ENCODE measurements at places on chromosomes 11 and 22.

GRCh38 chr11:126410649-126411048 is 55.2 kb downstream of the ST3GAL4 start:
- DNase-seq, result no peak

- no peak for DNase-seq
These were observed 11.9 kb downstream of the MGAT3 start for GRCh38 chr22:39468487-39469325.

- DNase-seq, result no peak
These were observed 25.1 kb downstream of the PRDM11 start for GRCh38 chr11:45171550-45171949.

DNA sequence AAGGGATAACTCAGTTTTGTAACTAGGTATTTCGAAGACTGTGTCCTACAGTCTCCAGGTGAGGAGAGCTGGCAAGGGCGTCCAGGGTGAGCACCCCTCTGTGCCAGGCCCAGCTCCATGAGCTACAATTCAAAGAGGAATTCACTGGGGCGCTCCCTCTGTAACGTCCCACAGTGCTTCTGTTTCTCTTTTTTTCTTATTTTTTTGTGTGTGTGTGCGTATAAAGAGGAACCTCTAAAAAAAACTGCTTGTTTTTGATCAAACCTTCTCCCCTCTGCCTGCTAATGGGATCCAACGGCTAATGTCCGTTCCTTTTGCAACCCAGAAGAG is 17.1 kb downstream of the ASCC2 start:
- DNase-seq, result no peak

DNA sequence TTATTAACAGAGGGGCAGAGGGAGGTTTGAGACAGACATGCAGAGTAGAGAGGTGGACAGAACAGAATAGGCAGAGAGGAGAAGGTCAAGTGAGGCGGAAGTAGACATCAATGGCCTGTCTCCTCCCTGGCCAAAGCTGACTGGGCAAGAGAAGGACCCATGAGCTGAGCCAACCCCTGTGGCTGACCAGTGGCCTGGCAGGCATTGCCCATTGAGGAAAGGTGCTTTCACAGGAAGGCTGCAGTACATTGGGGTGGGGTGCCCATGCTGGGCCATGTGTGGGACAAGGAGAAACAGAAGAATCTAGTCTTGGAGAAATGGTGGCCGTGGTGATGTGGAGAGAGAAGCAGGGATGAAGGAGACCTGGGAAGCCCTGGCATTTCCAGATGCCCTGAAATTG is 76.0 kb downstream of the MYEOV start:
- no peak for DNase-seq

DNA sequence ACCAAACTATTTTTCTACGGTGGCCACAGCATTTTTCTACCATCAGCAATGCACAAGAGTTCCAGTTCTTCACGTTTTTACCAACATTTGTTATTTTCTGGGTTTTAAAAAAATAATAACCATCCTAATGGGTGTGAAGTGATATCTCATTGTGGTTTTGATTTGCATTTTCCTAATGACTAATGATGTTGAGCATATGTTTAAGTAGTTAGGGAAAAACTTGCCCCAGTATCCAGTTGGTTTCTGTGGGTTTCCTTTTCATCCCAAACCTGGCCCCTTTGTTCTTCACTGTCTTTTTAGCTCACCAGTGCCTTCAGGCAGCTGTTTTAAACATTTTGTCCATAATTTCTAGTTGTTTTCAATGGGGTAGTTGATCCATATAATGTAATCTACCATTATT is 14.7 kb upstream of the PTS start:
- no peak for DNase-seq

DNA sequence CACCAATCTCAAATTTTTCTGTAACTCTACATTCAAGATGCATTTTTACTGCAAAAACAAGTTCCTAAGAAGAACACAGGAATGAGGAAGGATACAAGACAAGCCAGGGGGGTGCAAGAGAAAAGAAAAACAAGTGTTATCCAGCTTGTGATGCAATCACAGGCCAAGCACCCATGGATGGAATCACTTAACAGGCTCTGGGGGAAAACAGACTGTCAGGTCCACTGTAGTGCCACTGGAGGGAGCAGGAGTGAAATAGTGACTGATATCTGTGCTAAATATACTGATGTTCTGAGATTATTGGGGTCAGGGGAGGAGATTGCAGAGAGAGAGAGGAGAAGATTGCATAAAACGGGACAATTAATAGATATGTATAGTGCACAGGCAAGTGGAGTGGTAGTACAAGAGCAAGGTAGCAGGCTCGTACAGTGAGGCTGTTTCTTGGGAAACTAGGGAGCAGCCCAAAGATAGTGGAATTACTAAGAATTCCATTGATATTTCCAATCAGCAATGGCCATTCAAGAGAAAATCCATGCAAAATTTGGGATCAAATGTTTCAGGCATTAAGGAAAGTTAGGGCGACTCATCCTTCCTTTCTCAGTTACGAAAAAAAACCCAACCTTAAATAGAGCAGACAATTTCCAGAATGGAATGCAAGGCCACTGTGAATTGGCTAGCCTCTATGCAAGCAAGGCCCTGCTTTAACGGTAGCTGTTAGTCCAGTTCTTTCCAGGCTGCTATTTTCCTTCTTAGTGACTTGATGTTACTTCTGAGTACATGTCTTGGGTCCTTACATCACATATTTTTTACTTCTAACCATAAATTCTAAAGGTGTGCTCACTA is 52.2 kb upstream of the CEP126 start:
- no peak for DNase-seq

All from anterior cingulate cortex (tissue), 58 donors.